Fibroblast of lung (primary cell): ENCODE measurements at places on chromosomes 4 and X. TPM values are rescaled to one million over a fixed set of nuclear protein-coding genes. Genes with fewer than 3 reads are reported as not detected.

The SPOCK3 gene
- total RNA-seq, result under 0.01 TPM in 1 of 2 replicates, not detected in the other

The ZNF630 gene
- 2.1 and 4.3 TPM in 2 replicates for total RNA-seq

The CXorf58 gene
- not detected in 2 replicates for total RNA-seq

The SOWAHD gene
- total RNA-seq, result 0.26 and 0.83 TPM in 2 replicates

The OPHN1 gene
- total RNA-seq, result 8.3 and 8.5 TPM in 2 replicates

The NHSL2 gene
- 4.1 and 9.7 TPM in 2 replicates for total RNA-seq

The TMPRSS11B gene
- not detected in 2 replicates for total RNA-seq

The NSG1 gene
- total RNA-seq, result under 0.01 and 0.17 TPM in 2 replicates

The RADX gene
- total RNA-seq, result 0.77 and 1.7 TPM in 2 replicates

The DUSP21 gene
- not detected in 2 replicates for total RNA-seq

The TACC3 gene
- total RNA-seq, result 1.8 and 7.3 TPM in 2 replicates

The FGF5 gene
- total RNA-seq, result 5.4 and 25.8 TPM in 2 replicates

The P2RY4 gene
- total RNA-seq, result under 0.01 TPM in 2 replicates

The AKAP14 gene
- total RNA-seq, result not detected in 2 replicates

The FGFRL1 gene
- total RNA-seq, result 5.6 and 6.1 TPM in 2 replicates

The EFHC2 gene
- 0.77 and 2.6 TPM in 2 replicates for total RNA-seq

The KCTD8 gene
- total RNA-seq, result under 0.01 TPM in 1 of 2 replicates, not detected in the other

The SSX3 gene
- total RNA-seq, result not detected in 2 replicates

The RBMXL3 gene
- total RNA-seq, result not detected in 2 replicates

The CXCL6 gene
- total RNA-seq, result 0.17 and 0.77 TPM in 2 replicates

The S100G gene
- not detected in 2 replicates for total RNA-seq

The RASSF6 gene
- under 0.01 TPM in 1 of 2 replicates, not detected in the other for total RNA-seq

The ADH1A gene
- 0.17 TPM in 1 of 2 replicates, not detected in the other for total RNA-seq
